NCI-H1694 (cell line): ENCODE measurements at places on chromosomes 1 and 21.

GRCh38 chr1:114522264-114522575 is 11.2 kb upstream of the TRIM33 start:
- no peak for DNase-seq

- no peak for DNase-seq
Observed at GRCh38 chr1:21761052-21761451, 21.9 kb downstream of the USP48 start.

GRCh38 chr1:29120947-29121485 is 2.7 kb downstream of the TMEM200B start:
- DNase-seq: no peak

- no peak for DNase-seq
Observed at GRCh38 chr1:86965827-86966182, 51.4 kb downstream of the HS2ST1 start.

DNA sequence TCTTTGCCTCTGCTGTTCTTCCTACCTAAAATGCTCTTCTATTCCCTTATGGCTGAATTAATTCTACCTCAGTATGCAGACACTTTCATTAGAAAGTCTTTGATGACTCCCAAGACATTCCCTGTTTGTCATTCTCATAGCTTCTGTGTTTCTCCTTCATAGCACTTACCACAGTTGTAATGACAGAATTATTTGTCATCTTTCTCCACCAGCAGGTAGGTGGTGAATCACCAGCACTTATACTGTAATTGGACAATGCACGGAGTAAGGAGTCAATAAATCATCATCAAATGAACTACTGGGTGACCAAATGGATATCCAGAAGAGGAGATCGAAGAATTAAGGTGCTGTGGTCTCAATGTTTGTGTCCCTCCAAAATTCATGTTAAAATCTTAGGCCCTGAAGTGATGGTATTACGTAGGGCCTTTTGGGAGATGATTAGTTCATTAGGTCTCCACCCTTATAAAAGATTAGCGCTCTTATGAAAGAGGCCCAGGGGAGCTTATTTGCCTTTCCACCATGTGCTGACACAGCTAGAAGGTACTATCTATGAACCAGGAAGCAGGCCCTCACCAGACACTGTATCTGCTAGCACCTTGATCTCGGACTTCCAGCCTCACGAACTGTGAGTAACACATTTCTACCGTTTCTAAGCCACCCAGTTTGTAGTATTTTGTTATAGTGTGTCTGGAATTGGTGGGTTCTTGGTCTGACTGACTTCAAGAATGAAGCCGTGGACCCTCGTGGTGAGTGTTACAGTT is 2.4 kb upstream of the CCT8 start:
- DNase-seq: no peak

GRCh38 chr1:39165049-39165448 is 39.4 kb upstream of the MACF1 start:
- DNase-seq: no peak

DNA sequence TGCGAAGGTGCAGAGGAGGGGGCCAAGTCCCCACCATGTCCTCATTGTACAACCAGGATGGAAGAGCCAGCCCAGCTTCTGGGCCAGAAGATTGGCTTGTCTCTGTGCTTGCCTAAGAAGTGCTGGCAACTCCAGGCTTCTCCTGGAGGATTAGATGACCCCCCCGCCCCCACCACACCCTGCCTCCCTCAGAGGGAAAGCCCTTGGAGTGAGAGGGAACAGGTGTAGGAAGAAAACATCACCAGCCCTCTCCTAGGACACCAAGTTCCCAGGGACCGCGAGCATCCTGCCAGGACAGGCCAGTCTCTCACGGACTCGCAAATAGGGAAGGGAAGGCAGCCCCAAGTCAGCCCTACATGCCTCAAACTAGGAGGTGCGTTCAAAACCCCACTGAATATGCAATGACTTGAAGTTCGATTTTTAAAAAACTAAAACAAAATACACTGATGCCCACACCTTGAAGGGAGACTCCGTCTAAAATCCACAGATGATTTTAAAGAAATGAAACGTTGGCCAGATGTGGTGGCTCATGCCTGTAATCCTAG is 20.7 kb upstream of the SLC25A33 start:
- DNase-seq: no peak

DNA sequence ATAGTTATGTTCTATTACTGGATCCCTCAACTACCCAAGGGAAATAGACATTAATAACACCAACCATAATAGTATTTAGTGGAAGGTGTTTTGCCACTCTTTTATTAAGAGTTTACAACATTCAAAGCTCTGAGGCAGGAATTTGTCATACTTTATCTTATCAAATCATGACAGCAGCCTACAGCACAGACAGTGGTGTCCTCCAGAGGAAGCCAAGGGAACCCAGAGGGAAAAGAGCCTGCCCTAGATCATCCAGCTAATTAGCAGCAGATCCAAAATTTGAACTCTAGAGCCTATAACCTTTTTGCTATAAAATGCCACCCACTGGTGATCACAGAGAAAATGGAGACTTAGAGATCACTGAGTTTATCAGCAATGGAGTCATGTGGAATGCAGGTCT is 18.2 kb downstream of the VAV3 start:
- no peak for DNase-seq

- no peak for DNase-seq
Observed at GRCh38 chr1:147565189-147565980, 24.1 kb downstream of the BCL9 start.

- DNase-seq: no peak
Observed at GRCh38 chr1:163093169-163093568, 24.0 kb downstream of the RGS4 start.

- no peak for DNase-seq
Observed at GRCh38 chr1:153929426-153929825, 6.7 kb upstream of the GATAD2B start.

DNA sequence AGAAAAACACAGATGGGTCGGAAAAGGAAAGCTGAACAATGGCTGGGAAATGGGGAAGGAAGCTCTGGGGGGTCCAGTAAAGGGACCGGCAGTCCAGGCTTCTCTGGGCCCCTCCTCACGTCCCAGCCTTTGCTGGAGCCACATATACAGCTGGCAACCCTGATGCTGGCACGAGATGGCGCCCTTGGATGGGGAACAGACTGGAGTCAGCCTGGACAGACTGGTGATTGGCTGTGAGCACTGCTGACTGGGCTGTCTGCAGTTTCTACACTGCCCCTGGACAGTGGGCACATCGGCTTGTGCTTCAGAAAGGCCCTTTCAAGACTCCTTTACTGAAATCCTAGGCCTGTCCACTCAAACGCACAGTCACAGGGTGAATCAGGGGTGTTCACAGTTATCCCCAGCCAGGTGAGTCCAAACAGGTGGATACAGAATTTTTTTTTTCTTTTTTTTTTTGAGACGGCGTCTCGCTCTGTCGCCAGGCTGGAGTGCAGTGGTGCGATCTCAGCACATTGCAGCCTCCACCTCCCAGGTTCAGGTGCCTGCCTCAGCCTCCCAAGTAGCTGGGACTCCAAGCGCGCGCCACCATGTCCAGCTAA is 31.1 kb upstream of the ZBTB40 start:
- DNase-seq: peak; percentile 55

GRCh38 chr1:157147906-157148700 is 9.9 kb upstream of the ETV3 start:
- no peak for DNase-seq

DNA sequence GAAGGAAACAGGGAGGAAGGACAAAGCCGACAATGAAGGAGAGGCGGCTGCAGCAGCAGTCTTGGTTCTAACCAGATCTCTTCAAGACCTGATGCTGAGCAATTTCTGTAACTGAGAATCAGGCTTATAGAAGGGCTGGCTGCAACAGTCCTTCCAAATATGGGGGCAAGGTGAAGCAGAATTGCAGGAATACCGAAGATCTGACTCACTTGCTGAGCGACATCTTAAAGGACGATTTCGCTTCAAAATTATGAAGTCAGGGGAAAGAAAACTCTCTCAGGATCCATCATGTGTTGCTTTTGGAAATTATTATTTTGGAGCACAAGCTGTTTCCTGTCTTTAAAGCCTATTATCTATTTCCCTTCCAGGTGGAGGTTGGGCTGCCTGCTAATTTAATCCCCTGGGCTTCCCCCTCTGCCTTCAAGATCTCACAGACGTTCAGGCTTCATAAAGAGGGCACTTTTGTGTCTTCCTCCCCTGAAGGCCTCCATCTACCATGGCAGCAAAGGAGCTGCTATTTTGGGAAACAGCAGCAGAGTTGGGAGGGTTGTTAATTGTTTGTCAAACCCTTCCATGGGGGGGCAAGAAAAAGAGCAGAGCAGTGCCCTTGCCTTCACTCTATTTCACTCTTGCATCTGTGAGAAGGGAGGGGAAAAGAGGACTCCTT is 10.8 kb upstream of the IER5 start:
- no peak for DNase-seq

- DNase-seq: no peak
Observed at GRCh38 chr1:246569248-246570238, 3.3 kb downstream of the CNST start.

DNA sequence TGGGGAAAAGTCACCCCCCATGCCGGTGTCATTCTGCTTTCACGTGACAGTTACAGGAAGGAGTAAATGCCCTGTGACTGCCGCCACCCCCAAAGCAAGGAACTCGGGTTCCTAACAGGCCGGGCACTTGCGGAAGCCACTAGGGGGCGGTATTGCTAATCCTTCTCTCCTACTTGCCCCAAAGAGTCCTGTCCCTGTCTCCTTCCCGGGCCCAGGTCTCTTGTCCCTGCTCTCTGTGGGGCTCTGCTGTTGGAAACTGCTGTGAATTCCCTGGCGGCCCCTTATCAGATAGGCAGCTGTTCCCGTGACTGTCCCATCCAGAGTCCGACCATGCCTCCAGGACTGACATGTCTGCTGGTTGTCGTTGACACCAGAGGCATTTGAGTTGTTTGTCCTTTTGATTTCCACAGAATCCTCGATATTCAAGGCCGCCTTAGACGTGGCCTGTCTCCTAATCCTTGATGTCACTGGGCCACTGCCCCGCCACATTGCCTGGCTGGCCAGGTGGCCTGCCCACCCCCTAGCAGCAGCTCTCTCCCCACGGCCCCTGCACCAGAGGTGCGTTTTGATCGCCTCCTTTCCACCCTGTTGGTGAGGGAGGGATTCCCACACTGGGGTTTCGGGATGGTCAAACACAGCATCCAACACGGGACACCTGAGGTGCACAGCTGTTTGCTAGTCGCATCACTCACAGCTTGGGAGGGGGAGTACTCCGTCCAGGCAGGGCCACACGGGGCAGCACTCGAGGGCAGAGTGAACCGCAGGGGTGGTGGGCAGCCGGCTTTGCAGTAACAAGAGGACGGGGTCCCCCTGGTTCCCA is 37.3 kb downstream of the CHAF1B start:
- DNase-seq: peak; percentile 42

DNA sequence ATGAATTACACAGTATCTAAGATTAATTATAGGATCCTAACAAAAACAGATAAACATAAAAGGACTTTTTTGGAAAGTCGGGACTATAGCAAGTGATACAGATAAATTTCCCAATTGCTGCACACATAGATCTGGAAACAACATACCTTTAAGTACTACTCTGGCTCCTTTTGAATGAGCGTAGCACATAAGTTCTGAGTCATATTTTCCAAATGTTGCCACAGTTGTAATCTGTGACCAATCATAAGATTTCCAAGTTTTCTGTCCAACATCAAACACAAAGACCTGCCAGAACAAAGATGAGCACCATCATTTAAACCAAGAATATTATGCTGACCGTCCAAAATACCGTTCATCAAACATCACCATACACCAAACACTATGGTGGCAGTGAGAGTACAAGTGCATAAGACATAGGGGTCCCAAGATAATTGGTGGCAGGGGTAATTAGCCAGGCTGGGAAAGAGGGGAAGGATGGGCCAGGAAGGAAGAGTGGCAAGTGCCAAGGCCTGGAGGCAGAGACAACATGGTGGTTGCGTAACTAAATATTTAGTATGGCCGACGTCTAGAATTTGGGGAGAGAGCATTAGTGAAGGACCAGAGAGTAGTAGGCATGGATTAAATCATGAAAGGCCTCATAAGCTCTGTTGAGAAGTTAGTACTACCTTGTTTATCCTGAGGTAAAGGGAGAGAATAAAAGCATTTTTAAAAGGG is 3.6 kb downstream of the CTBS start:
- DNase-seq: no peak

DNA sequence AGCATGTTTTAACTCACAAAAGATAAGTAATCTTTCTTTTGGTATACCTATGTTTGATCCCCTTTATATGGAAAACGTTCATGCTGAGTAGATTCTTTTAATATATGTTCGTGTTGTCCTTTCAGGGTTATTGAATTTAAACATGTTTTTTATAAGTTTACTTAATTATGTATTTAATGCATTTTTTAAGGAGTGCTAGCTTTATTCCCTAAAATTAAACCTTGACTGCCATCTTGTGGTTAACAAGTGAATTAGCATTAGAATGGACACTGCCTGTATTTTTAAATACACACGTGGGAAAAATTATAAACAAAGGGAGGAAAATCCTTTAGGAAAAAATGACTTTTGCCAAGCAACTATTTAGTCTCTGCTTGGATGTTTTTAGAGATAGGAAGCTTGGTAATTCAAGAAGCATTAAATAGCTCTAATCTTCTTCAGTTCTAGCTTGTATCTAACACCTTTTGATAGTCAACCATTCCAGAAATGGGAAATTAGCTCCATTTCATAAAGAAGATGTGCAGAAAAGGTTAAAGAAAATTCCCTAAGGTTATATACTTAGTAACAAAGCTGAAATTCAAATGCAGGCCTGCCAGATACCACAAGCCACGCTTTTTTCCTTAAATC is 43.0 kb downstream of the UBE2U start:
- DNase-seq: peak; percentile 65

DNA sequence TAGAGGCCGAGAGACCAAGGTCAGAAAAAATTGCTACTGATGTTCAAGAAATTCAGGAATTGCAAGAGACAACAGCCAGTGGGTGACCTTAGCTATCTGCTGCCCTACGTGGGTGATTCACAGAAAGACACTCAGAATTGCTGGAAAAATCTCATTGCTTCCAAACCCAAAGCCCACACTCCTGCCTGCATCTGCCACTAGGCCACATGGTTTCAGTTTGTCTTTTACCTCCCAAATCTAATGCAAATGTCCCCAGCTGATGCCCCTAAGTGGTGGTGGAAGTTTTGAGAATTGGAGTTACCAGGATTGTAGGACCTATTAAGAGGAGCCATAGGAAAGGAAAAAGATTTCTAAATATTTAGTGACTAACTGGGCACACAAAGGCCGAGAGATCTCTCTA is 341.5 kb upstream of the CHRM3 start:
- DNase-seq: no peak

DNA sequence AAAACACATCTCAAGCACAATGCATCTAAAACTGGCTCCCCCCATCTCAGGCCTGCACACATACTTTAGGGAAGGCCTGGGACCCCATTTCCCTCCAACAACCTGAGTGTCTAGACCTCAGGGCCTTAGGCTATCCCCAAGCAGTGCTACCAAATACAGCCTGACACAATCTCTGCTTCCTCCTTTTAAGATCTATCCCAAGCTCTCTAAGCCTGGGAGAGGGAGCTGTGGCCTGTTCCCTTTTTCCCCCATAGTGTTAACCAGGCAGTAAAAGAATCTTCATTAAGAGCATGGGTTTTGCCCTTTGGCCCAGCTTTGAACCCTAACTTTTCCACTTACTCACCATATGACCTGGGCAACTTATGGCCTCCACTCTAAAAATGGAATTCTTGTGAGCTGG is 10.8 kb upstream of the COL8A2 start:
- no peak for DNase-seq

- no peak for DNase-seq
Observed at GRCh38 chr1:61183471-61184039, 101.2 kb downstream of the NFIA start.

GRCh38 chr1:159835356-159835755 is 8.7 kb downstream of the SLAMF8 start:
- no peak for DNase-seq
